Activated T-helper 1 cell treated with anti-CD3 and anti-CD28 coated beads, Interleukin-2, amount 50 U/mL, for 16 hours (primary cell): ENCODE measurements at places on chromosomes 12 and 14.

DNA sequence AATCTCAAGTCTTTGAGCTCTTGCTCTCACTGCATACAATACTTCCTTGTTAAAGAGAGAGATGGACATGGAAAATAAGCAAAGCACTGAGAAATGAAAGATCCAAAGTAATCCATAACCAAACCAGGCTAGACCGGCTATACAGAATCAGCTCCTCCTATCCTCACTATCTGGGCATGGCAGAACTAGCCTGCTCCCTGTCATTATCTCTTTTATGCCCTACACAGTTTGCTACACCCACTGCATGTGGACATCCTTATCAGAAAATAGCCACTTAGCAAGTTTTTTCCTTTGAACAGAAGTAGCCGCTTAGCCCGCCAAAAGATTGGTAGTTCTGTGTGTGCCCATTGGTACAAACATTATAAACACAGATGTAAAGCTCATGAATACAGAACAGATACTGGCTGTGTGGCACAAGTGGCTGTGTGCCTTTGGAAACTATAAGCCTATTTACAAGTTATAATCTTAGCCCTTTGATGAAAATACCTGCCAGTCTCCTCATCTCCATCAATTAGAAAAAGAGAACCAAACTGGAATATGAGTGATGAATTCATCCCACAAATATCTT lies 34.7 kb downstream of the SPTB start:
- DNase-seq, result no peak

DNA sequence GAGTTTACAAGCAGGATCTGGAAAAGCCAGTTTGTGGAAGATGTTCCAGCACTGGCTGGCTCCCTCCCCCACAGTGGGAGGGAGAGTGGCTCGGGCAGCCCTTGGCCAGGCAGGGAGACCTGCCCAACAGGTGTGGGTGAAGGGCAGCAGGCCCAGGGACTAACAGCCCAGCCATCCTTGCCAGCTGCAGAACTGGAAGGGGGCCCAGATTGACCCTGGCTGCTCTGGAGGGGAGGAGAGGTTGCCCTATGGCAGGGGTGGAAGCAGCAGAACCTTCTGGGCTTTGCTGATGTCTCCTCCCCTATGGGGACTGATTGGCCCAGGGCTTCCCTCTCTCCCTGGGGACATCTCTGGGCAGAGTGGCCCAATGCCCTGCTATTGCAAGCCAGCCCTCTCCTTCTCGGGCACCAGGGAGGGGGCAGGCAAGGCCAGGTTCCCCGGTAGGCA lies 20.5 kb downstream of the IRF2BPL start:
- DNase-seq, result no peak

GRCh38 chr12:7120166-7120565 lies 8.5 kb downstream of the RBP5 start:
- DNase-seq, result no peak

DNA sequence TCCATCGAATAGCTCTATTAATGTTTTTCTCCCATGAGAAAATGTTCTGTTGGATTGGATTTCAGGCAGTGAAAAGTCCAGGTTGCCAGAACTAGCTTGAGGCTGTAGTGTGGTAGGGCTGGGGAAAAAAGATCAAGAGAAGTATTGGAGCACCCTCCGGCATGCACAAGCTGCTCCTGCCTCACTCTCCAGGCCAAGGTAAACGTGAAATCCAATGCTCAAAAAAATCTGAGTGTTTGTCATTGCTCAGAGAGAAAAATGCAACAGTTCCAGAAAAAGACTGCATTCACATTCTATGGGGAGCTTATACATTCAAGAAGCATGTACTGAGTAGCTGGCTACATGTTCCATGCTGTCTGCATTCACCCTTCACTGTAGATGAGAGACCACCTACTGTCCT lies 680.9 kb upstream of the TBX3 start:
- no peak for DNase-seq

GRCh38 chr14:71638523-71639196 lies 293.6 kb upstream of the RGS6 start:
- no peak for DNase-seq

GRCh38 chr12:57092876-57093414 lies 4.0 kb downstream of the NAB2 start:
- DNase-seq, result no peak

DNA sequence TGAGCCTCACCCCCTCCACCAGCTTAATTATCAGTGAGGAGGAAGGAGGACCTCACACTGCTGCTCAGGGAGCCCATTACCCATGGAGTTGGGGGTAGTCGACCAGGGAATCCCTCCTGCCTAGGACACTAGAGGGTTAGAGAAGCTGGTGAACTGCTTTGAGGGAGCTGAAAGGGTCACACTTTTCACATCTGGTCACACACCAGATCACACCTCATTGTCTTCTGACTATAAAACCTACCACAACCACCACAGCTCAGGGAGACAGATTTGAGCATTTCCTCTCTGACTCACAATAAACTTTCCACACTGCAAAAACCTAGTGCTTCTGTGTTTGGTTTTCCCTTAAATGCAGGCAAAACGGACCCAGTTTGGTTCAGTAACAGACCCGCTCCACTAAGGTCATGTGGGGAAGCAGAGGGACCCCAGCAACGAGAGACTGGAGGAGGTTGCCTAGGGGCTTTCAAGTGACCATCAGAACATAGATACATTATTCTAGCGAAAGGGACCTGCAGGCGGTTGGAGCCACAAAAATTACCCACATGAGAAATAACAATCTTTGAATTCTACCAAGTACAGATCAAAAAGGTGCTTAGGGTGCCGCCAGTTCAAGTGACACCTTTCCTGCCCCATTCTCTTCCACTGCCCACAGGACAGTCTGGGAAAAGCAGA lies 151.4 kb upstream of the AVPR1A start:
- DNase-seq, result no peak

GRCh38 chr14:94653321-94653720 lies 41.1 kb downstream of the SERPINA3 start:
- no peak for DNase-seq

DNA sequence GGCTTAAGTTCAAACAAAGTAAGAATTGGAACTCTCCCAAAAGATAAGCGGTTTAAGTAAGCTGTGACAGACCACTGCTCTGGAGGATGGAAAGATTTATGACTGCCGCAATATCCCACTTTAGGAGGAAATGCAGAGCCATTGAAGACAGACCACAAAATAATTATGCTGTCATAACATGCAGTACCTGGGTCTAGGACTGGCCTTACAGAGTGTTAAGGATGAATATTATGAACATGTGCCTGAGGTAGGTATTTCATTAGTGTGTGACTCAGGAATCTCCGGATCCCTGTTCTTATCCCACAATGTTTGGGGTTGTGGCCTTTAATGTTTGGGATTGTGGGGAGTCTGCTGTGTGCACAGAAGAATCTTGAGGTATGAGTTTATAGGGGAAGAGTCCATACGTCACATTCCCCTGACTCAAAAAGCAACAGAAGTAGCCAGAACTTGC lies 114.9 kb downstream of the SAMD4A start:
- DNase-seq, result no peak

GRCh38 chr12:47808574-47809365 lies 10.9 kb downstream of the HDAC7 start:
- DNase-seq, result no peak

GRCh38 chr14:78959674-78960264 lies 789.6 kb downstream of the NRXN3 start:
- peak; percentile 5 for DNase-seq

- no peak for DNase-seq
These were observed 1.3 kb upstream of the CD63 start for GRCh38 chr12:55729819-55730818.

DNA sequence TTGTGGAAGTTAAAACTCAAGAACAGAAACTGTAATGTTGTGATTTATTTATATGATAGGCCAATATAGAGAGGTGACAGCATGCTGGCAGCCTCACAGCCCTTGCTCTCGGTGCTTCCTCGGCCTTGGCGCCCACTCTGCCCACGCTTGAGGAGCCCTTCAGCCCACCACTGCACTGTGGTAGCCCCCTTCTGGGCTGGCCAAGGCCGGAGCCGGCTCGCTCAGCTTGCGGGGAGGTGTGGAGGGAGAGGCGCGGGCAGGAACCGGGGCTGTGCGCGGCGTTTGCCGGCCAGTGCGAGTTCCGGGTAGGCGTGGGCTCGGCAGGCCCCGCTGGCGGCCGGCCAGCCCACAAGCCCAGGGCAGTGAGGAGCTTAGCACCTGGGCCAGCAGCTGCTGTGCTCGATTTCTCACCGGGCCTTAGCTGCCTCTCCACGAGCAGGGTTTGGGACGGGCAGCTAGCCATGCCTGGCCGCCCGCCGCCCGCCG lies 65.8 kb upstream of the SLC8A3 start:
- DNase-seq, result no peak

- DNase-seq, result no peak
These were observed 437.9 kb downstream of the DAD1 start for GRCh38 chr14:22151121-22151520.
